ENCODE measurements at places on chromosomes 13 and 19.

GRCh38 chr13:45564133-45564776 is 51.3 kb downstream of the ERICH6B start:
- H3K4me3 ChIP-seq = no peak overlapping the region
- DNase-seq = no peak
- H3K27ac ChIP-seq = no peak overlapping the region
- H3K27me3 ChIP-seq = no peaks in the 10 kb centered on the region
- no peaks in the 10 kb centered on the region for H3K36me3 ChIP-seq

GRCh38 chr13:112624602-112625430 is 36.9 kb upstream of the TUBGCP3 start:
- H3K4me1 ChIP-seq = no peaks in the 10 kb centered on the region
- H3K27ac ChIP-seq = no peak overlapping the region
- H3K27me3 ChIP-seq = no peaks in the 10 kb centered on the region
- no peaks in the 10 kb centered on the region for H3K36me3 ChIP-seq

DNA sequence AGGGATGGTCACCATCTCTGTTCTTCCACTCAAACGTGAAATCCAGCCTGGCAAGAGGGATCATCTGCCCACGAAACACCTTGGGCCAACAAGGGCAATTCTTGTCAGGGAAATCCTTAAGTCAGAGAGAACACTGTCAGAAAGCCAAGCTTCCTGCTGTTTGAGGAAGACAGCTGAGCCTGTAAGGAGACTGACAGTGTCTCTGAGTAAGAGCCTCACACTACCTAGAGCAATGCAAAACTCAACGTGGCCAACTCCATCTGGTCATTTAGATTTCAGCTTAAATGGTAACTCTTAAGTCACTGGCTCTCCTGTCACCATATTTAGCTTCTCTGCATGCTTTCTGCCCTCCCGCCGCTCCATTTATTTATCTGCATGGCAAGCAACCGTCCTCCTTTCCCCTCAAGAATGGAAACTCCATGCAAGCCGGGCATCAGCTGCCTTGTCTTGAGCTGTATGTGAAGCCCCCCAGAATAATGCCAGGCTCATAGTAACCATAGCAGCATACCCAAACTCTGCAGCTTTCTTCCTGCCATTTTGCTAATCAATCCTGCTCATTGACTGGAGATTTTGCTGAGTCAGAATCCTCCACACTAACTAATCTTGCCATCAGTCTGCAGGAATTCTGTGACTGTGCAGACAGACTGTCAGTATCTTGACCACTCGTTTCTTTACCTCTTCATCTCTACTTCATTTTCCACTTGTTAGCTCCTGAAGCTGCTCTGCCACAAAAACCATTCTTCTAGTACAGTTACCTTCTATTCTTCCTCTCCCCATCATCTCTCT is 159.8 kb downstream of the IRS2 start:
- H3K27me3 ChIP-seq = no peaks in the 10 kb centered on the region
- H3K27ac ChIP-seq = no peak overlapping the region
- no peak overlapping the region for H3K4me3 ChIP-seq
- no peak for DNase-seq
- H3K4me1 ChIP-seq = no peaks in the 10 kb centered on the region

DNA sequence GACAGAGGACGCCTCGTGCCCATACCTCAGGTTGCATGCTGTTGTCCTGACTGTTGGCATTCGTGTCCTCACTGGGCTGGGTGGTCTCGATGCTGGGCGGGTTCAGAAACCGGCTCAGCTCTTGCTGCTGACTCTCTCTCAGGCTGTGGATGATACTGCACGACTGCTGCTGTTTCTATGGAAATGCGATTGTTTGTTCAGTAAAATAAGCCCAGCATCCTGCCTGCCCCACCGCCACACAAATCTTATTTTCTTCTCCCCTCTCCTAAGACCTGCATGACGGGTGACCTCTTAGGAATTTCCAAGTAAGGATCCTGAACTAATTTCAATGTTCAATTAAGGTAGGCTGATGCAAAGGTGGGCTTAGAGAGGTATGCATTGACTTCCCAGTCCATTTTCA is 356.5 kb downstream of the NALCN start:
- H3K4me3 ChIP-seq = no peak overlapping the region
- DNase-seq = no peak
- H3K4me1 ChIP-seq = no peaks in the 10 kb centered on the region
- no peak overlapping the region for H3K27ac ChIP-seq

- no peaks in the 10 kb centered on the region for H3K4me1 ChIP-seq
- no peak overlapping the region for H3K4me3 ChIP-seq
- no peaks in the 10 kb centered on the region for H3K36me3 ChIP-seq
- H3K27me3 ChIP-seq = no peaks in the 10 kb centered on the region
Measured at GRCh38 chr19:30596268-30596667, 224.1 kb downstream of the ZNF536 start.

GRCh38 chr13:94902722-94903407 is 190.5 kb upstream of the SOX21 start:
- no peaks in the 10 kb centered on the region for H3K27me3 ChIP-seq
- no peak overlapping the region for H3K4me3 ChIP-seq
- no peak for DNase-seq
- H3K36me3 ChIP-seq = no peaks in the 10 kb centered on the region

DNA sequence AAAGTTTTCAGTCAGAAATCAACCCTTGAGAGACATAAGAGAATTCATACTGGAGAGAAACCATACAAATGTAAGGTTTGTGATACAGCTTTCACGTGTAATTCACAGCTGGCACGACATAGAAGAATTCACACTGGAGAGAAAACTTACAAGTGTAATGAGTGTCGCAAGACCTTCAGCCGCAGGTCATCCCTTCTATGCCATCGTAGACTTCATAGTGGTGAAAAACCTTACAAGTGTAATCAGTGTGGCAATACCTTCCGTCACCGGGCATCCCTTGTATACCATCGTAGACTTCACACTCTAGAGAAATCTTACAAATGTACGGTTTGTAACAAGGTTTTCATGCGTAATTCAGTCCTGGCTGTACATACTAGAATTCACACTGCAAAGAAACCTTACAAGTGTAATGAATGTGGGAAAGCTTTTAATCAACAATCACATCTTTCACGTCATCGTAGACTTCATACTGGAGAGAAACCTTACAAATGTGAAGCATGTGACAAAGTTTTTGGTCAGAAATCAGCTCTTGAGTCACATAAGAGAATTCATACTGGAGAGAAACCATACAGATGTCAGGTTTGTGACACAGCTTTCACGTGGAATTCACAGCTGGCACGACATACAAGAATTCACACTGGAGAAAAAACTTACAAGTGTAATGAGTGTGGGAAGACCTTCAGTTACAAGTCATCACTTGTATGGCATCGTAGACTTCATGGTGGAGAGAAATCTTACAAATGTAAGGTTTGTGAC is 15.7 kb upstream of the ZNF701 start:
- DNase-seq = no peak
- H3K4me3 ChIP-seq = peak overlapping the region; percentile 2
- H3K4me1 ChIP-seq = no peaks in the 10 kb centered on the region

DNA sequence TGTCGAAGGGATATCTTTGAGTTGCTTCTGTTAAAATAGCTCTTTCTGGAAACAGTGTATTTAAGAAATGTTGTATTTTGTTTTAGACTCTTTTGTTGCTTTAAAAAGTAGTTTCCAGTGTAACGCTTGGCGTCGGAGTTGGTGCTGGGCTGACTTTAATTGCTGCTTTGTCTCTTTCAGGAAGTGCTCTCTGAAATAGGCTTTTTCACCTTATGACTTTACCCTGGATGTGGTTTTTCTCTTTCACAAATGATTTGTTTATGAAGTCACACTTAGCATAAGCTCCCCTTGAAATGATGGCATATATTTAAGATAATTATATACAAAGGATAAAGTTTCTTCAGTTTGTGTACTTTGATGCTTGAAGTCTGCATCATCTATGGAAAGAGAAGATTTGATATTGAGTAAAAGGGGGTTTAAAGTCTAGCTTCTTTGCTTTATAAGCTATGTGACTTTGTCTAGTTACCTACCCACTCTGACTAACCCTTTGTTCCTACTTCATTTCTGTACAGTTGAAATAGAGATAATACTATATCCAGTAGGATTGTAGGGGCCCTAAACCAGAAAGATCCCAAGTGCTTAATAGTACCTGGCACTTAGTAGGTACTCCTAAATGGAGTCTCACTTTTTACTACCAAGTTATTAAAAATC is at the start of gene GPR18:
TSS of gene GPR18 (minus strand) at position 170 of the 651 bp plus-strand sequence. CDS start 2,507 bp downstream, outside the sequence.
- no peaks in the 10 kb centered on the region for H3K27me3 ChIP-seq
- H3K36me3 ChIP-seq = peaks cover 22% of the 10 kb centered on the region
- peaks cover 40% of the 10 kb centered on the region for H3K4me1 ChIP-seq
- peak within 1 kb of the TSS; percentile 81 for H3K27ac ChIP-seq

DNA sequence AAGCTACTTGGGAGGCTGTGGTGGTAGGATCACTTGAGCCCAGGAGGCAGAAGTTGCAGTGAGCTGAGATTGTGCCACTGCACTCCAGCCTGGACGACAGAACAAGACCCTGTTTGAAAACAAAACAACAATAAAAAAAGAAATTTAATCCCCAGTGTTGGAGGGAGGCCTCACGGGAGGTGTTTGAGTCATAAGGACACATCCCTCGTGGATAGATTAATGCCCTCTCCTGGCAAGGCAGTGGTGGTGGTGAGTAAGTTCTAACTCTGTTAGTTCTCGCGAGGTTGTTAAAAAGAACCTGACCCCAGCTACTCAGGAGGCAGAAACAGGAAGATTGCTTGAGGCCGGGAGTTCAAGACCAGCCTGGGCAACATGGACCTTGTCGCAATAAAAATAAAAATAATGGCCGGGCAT is 27.6 kb upstream of the SIN3B start:
- no peaks in the 10 kb centered on the region for H3K27me3 ChIP-seq
- no peak overlapping the region for H3K27ac ChIP-seq
- no peak for DNase-seq
- no peaks in the 10 kb centered on the region for H3K4me1 ChIP-seq
- H3K4me3 ChIP-seq = no peak overlapping the region
- no peaks in the 10 kb centered on the region for H3K36me3 ChIP-seq

DNA sequence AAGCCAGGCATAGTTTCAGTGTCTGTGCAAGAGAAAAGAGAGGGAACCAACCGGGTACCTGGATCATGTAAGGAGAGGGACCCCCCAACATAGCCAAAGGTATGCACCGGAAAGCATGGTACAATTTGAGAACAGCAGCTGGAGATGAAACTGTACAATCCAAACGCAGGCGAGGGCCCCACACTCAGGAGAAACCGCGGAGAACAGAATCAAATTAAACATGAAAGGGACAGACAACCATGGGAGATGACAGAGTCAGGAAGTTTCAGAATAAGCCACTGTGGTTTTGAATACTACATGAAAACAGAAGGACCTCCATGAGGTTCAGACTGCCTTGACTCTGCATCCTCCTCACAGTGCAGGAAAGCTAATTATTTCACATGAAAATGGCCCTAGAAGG is 62.9 kb upstream of the SPATA13 start:
- no peak for DNase-seq
- H3K27ac ChIP-seq = no peak overlapping the region
- H3K27me3 ChIP-seq = no peaks in the 10 kb centered on the region

GRCh38 chr19:7874076-7874896 is at the start of gene PRR36:
PRR36 (minus strand) TSS chr19:7874390; CDS start chr19:7873689, 701 bp downstream.
- no peak within 1 kb of the TSS for H3K4me3 ChIP-seq
- peaks cover 2% of the 10 kb centered on the region for H3K27me3 ChIP-seq
- no peaks in the 10 kb centered on the region for H3K36me3 ChIP-seq
- peaks cover 10% of the 10 kb centered on the region for H3K4me1 ChIP-seq
- H3K27ac ChIP-seq = no peak within 1 kb of the TSS

DNA sequence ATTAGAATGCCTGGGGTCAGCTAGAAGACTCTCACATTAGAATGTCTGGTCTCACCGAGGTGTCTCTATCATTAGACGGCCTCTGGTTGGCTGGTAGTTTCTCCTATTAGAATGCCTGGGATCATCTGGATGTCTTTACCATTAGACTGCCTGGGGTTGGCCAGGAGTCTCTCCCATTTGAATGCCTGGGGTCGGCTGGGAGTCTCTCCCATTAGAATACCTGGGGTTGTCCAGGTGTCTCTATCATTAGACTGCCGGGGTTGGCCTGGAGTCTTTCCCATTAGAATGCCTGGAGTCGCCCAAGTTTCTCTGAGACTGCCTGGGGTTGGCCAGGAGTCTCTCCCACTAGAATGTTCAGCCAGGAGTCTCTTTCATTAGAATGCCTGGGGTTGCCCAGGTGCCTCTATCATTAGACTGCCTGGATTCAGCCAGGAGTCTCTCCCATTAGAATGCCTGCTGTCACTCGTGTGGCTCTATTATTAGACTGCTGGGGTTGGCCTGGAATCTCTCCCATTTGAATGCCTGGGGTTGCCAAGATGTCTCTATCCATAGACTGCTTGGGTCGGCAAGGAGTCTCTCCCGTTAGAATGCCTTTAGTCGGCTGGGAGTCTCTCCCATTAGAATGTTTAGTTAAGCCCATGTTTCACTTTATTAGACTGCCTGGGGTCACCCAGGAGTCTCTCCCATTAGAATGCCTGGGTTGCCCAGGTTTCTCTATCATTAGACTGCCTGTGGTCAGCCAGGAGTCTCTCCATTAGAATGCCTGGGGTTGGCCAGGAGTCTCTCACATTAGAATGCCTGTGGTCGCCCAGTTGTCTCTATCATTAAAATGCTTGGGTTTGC is 1467.8 kb downstream of the UQCRFS1 start:
- H3K27me3 ChIP-seq = no peaks in the 10 kb centered on the region
- no peak for DNase-seq
- no peak overlapping the region for H3K27ac ChIP-seq
- no peaks in the 10 kb centered on the region for H3K4me1 ChIP-seq
- no peak overlapping the region for H3K4me3 ChIP-seq

GRCh38 chr13:44814161-44814560 is 175.1 kb downstream of the NUFIP1 start:
- no peak overlapping the region for H3K27ac ChIP-seq
- H3K4me1 ChIP-seq = no peaks in the 10 kb centered on the region
- no peaks in the 10 kb centered on the region for H3K36me3 ChIP-seq
- DNase-seq = no peak
- H3K27me3 ChIP-seq = no peaks in the 10 kb centered on the region

DNA sequence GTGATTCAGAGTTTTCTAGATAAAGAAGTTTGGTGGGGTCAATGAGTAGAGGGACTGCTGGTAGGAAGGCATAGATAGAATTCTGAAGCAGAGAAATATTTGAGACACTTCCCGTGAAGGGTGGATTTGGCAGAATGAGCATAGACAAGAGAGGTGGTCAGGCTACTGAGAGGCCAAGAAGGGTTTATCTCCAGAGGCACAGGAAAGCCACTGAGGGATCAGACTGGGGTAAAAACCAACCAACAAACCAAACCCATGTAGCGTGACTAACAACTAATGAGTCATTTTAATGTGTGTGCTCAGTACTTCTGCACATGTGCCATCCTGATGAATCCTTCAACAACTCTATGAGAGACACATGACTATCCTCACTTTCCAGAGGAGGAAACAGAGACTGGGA is 60.0 kb upstream of the SERP2 start:
- H3K4me3 ChIP-seq = no peak overlapping the region
- H3K36me3 ChIP-seq = no peaks in the 10 kb centered on the region
- no peak overlapping the region for H3K27ac ChIP-seq
- H3K4me1 ChIP-seq = no peaks in the 10 kb centered on the region
- DNase-seq = no peak
- no peaks in the 10 kb centered on the region for H3K27me3 ChIP-seq

GRCh38 chr13:45584816-45585215 is 30.7 kb downstream of the ERICH6B start:
- DNase-seq = no peak
- H3K4me1 ChIP-seq = no peaks in the 10 kb centered on the region
- H3K27ac ChIP-seq = no peak overlapping the region

GRCh38 chr13:48317511-48318376 is 14.2 kb downstream of the RB1 start:
- H3K36me3 ChIP-seq = peaks cover 8% of the 10 kb centered on the region
- peak overlapping the region; percentile 23 for H3K27ac ChIP-seq
- no peaks in the 10 kb centered on the region for H3K27me3 ChIP-seq
- DNase-seq = no peak
- H3K4me3 ChIP-seq = peak overlapping the region; percentile 54
- peaks cover 4% of the 10 kb centered on the region for H3K4me1 ChIP-seq

All from naive thymus-derived CD4-positive, alpha-beta T cell (primary cell).